A549 treated with Hydrocortisone at 1 μM for 4 hours (cell line): ENCODE measurements at places on chromosomes 1 and 21. TPM values are rescaled to one million over a fixed set of nuclear protein-coding genes. Genes with fewer than 3 reads are reported as not detected.

The BMP8B gene
- 3.8 to 5.5 TPM (median 5.0 TPM) in 5 replicates for total RNA-seq

The SPRR2B gene
- total RNA-seq, result not detected in 5 replicates

The TSPAN2 gene
- 0.79 to 1.9 TPM (median 1.1 TPM) in 5 replicates for total RNA-seq

The PTPN7 gene
- not detected in 5 replicates for total RNA-seq

The GTF2B gene
- total RNA-seq, result 22.9 to 28.6 TPM (median 24.9 TPM) in 5 replicates

The VHLL gene
- not detected in 5 replicates for total RNA-seq

The CYP4A11 gene
- not detected in 5 replicates for total RNA-seq

The OLIG2 gene
- not detected in 5 replicates for total RNA-seq

The S100A7A gene
- not detected in 5 replicates for total RNA-seq

The ADAM30 gene
- total RNA-seq, result not detected in 5 replicates

The SAMD11 gene
- 16.2 to 28.1 TPM (median 24.5 TPM) in 5 replicates for total RNA-seq

The ZMYND12 gene
- 0.21 to 0.46 TPM (median 0.40 TPM) in 5 replicates for total RNA-seq

The ELF3 gene
- total RNA-seq, result 112 to 157 TPM (median 146 TPM) in 5 replicates

The FAM163A gene
- total RNA-seq, result not detected in 5 replicates

The PLA2G2F gene
- total RNA-seq, result not detected in 5 replicates

The CENPF gene
- 62.5 to 96.9 TPM (median 68.0 TPM) in 5 replicates for total RNA-seq

The PLEKHN1 gene
- 4.4 to 5.7 TPM (median 4.9 TPM) in 5 replicates for total RNA-seq

The SEC16B gene
- total RNA-seq, result 0.55 to 0.93 TPM (median 0.83 TPM) in 5 replicates

The GJA9 gene
- 0.07 TPM in 1 of 5 replicates, not detected in the others for total RNA-seq

The KCNJ15 gene
- 0.03 to 0.21 TPM in 2 of 5 replicates, not detected in the others for total RNA-seq

The LENEP gene
- total RNA-seq, result not detected in 5 replicates

The FCGR1A gene
- total RNA-seq, result not detected in 5 replicates

The GSTM4 gene
- 8.8 to 9.9 TPM (median 8.9 TPM) in 5 replicates for total RNA-seq

The MAP10 gene
- 0.63 to 1.1 TPM (median 0.84 TPM) in 5 replicates for total RNA-seq

The GIPC2 gene
- 0.03 to 0.07 TPM in 2 of 5 replicates, not detected in the others for total RNA-seq

The PLA2G4A gene
- total RNA-seq, result 7.6 to 11.2 TPM (median 9.6 TPM) in 5 replicates

The STUM gene
- total RNA-seq, result not detected in 5 replicates

The FMO4 gene
- total RNA-seq, result 0.27 to 0.67 TPM (median 0.43 TPM) in 5 replicates

The KLHDC7A gene
- total RNA-seq, result 1.2 to 2.3 TPM (median 1.3 TPM) in 5 replicates

The VWA5B1 gene
- total RNA-seq, result not detected in 5 replicates

The CRYBG2 gene
- total RNA-seq, result 1.2 to 2.2 TPM (median 1.5 TPM) in 5 replicates

The CHRM3 gene
- 0.01 to 0.14 TPM (median 0.03 TPM) in 5 replicates for total RNA-seq

The ATP1A4 gene
- total RNA-seq, result not detected in 5 replicates

The SPAG17 gene
- total RNA-seq, result not detected in 5 replicates

The AMY1B gene
- not detected in 5 replicates for total RNA-seq

The LCE1F gene
- total RNA-seq, result not detected in 5 replicates

The KRTAP11-1 gene
- not detected in 5 replicates for total RNA-seq

The MTR gene
- total RNA-seq, result 4.4 to 8.8 TPM (median 6.6 TPM) in 5 replicates

The MROH9 gene
- not detected in 5 replicates for total RNA-seq

The CITED4 gene
- total RNA-seq, result 38.6 to 112 TPM (median 97.2 TPM) in 5 replicates

The CD1B gene
- total RNA-seq, result not detected in 5 replicates

The CCDC185 gene
- not detected in 5 replicates for total RNA-seq
